Left hindlimb (tissue), 1 donor: ENCODE measurements at places on chromosomes 4 and X.

- no peak for DNase-seq
Measured at GRCh38 chr4:158341896-158342295, 131.6 kb downstream of the TMEM144 start.

DNA sequence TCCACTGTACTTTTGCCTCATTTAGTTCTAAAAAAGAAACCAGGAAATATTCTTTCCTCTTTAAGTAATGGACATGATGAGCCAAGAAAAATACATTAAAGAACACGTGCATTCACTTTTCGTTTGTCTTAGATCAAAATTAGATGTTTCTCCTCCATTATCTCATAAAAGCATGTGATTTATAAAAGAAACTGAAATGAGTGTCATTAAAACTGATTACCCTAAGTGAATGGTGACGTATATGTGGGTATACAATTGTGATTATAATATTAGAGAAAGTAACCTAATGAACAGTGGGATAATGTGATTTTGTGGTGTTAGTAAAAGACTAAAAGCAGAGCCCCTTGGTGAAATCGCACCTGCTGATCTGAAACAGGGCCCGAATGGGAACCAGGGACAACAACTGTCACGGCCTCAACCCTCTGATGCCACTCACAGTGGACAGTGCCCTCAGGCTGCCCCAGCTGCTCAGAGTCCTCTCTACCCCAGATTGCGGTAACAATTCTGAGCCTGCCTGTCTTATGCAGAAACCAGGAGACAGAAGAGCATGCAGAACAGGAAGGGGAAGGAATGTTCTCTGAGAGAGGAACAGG is 25.7 kb upstream of the HS6ST2 start:
- no peak for DNase-seq

DNA sequence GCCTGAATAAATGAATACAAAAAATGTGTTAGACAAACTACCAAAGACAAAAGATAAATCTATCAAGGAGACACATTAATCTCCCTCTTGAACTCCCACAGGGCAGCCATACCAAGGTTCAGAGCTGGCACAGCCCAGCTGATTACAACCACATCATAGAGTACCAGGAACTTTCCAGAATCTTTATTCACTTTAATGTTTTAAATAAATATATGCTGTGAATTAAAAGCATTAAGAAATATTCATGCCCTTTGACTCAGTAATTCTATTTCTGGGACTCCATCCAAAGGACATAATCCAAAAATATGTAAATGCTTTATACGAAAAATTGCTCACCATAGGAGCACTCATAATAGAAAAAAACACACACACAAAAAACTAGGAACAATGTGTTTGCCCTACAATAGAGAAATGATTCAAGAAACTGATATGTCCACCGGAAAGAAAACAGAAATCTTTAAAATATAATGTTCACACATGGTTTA is 126.0 kb downstream of the LDB2 start:
- no peak for DNase-seq

DNA sequence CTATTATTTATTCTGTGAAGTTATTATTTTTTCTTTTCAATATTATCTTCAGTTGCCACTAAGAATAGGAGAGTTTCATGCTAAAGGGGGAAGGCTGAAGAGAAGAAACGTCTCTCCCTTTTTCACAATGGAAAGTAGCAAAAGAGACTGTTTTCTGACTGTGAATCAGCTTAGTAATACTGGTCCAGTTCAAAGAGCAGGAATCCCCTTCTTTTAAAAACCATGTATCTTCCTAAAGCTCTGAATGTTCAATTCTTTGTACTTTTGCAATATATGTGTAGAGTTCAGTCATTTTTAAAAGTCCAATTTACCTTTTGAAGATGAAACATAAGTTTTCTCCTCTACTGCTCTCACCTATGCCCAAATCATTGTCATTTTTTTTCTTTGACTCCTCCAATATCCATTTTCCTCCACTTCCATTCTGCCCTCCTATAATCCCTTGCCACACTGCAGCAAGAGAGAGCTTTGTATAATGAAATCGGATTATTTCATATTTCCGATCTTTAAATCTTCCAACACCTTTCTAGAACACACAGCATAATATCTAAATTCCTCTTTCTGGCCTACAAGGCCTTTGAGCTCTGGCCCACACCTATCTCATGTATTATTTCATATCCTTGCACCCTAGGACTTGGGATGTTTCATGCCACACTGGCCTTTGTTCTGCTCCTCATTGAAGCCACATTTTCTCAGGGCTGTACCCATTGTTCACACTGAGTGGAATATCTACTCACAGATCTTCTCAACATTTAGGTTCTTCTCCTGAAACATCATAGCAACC is 195.3 kb downstream of the CAMK2D start:
- DNase-seq = no peak

- no peak for DNase-seq
Measured at GRCh38 chrX:27309406-27309805, 153.7 kb downstream of the PPP4R3C start.

GRCh38 chr4:184364100-184364921 is 110.0 kb downstream of the IRF2 start:
- no peak for DNase-seq

DNA sequence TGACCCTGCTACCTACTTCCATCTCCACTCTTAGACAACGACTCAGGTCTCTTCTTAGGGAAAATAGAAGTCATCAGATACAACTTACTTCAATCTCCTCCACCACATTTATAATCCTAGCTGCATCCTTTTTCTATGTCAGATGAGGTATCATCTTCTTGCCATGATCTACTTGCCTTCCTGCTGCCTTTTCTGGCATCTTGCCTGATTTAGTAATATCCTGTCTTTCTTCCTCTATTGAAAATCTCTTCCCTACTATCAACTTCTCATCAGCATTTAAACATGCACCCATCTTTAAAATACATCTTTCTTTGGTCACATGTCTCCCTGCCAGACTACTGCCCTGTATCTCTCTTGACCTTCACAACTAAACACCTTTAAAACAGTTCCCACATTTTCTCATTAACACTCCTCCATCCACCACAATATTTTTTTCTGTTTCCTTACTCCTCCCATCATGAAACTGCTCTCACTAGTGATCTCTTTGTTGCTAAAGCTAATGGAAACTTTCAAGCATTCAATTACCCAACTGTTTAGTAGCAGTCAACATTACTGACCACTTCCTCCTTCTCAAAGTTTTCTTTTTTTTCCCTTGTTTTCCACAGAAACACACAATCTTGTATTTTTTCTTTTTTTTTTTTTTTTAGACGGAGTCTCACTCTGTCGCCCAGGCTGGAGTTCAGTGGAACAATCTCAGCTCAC is 100.8 kb upstream of the CXorf66 start:
- no peak for DNase-seq

DNA sequence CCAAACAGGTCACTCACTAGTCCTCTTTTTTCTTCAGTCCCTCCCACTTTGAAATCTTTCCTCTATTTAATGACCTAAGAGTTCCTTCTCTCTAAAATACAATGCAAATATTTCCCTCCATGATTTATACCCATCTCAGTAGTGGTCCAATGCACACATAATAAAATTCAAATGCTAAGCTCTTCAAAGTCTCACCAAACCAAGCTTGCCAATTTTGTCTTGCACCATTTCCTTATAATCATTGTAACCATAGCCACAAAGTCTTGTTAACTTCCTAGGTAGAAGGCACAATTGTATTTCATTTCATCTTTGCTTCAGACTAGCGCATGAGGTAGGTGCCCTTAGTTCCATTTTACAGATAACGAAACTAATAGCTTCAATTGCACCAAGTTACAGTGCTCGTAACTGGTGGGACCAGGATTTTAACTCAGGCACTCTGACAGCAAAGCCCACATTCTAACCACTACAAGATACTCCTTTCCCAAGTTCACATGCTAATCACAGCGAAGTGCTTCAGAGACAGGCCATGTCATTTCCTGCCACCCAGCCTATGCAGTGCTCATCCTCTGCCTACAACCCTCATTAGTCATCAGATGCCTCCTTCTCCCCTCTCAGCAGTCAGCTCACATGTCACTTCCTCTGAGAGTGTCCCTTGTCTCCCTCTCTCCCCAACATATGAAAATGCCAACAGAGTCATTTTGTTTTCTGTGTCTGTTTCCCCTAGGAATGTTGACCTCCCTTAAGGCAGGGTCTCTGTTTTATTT is 66.9 kb upstream of the PPARGC1A start:
- DNase-seq = no peak

DNA sequence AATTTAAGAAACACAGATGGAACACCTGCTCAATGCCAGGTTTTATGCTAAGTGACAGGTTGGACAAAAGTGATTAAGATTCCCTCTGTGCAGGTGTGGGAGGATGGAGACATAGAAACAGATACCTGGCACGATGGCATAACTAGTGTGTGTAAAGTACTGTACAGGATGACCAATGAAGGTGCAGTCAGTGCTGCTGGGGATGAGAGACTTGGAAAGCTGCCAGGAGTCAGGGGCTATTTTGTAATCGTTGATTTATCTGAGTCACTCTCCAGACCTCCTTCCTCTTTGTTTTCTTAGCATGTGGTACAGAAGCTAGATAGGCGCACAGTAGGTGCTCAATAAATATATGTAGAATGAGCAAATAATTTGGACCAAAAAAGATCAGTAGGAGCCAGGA is 58.2 kb downstream of the CWH43 start:
- no peak for DNase-seq

- DNase-seq = no peak
Measured at GRCh38 chrX:13888284-13888683, 71.4 kb upstream of the GPM6B start.

DNA sequence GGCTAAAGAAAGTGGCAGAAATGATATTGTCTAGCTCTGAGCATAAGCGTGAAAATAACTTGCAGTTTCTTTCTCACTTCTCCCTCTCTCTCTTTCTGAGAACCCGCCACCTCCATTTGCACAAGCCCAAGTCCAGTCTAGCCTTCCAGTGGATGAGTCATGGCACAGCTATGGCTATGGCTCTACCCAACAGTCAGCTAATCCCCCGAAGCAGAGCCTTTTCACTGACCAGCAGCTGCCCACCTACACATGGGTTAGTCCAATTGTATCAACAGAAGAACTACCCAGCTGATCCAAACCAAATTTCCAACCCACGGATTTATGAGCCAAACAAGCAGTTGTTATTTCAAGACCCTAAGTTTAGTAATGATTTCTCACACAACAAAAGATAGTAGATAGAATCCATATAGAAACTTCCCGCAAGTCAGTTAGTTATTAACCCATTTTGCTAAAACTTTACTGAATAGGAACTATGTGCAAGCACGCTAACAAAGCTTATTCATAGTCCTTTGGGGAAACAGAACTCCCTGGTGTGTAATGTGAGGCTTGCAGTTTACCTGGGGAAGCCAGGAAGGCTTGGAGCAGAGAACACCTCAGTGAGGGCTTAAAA is 282.3 kb downstream of the INPP4B start:
- DNase-seq = no peak

DNA sequence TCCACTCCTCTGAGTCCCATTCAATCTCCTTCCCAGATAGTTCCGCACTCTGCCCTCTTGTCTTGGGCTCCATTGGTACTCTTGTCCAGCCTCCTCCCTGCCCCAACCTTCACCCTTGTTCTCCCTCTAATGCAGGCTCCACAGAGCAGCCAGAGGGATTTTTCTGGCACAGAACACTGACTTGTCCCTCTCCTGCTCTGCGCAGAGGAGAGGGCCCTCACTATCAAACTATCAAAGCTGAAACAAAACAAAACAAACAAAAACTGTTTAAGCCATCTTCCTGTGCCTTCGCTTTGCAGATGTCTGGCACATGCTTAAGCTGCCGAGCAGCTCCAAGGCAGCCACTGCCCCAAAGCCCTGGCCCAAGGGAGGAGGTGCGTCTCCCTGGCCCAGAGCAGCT is 2.9 kb downstream of the CNGA2 start:
- DNase-seq = no peak

DNA sequence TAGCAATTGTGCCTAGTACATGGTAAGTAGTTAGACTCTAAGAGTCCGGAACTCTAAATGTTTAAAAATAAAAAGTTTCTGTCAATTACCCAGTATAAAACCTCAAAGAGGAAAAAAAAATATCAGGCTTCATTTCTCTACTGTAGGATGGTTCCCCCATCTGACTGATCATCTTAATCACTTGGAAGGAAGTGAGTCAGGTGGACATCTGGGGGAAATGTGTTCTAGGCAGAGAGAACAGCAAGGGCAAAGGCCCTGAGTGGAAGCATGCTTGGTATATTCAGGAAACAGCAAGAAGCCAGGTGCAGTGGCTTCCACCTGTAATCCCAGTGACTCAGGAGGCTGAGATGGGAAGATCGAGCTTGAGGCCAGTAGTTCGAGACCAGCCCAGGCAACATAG is 2.9 kb upstream of the EIF1AX start:
- DNase-seq = no peak

DNA sequence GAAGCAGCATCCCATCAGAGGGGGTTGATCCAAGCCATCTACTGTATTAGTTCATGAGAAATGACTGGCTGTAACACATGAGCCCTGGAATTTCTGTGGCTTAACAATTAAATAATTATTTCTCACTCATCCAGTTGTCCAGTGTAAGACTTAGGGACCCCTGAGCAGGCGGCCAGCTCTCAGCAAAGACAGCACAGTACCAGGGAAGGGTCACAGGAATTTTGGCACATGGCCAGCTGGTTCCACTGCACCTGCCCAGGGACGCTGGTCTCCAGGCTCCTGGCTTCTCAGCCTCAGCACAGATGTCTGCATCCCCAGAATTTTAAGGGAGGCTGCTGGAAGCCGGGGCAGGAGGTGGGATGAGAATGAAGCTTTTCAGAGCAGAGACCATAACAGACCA is 93.7 kb upstream of the DHRSX start:
- DNase-seq = no peak

DNA sequence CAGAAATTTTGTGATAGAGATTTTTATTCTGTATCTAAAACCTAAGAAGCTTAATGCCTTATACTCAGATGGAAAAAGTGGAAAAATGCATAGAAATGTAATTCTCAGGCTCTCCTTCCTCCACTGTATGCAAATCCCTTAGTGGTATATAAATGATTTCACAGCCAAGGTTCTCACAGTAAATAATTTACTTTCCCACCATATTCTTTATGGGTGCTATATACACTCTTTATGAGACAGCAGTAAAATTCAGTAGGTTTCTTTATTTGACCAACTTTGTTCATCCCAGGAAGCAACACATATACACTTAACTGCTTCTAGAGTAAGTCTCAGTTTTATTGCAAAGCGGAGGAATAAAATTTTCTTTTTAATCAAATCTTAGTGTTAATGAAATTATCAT is 1399.7 kb downstream of the PCDH7 start:
- no peak for DNase-seq

DNA sequence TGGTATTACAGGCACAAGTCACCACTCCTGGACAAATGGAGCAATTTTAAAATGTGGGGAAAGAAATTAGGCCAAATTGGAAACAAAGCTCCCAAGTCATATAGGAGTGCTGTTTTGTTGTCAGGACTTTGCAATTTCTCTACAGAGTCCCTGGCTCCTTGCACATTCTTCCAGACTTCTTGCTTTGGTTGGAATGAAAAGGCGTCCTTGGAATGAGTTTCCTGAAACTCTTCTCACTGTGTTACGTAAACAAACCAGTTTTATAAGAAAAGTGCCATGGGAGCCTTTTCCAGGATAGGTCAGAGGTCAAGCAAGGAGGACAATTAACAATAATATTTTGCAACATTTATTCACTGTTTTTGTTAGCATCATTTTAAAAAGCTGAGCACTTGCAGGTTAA is 32.4 kb upstream of the KIT start:
- DNase-seq = no peak

- no peak for DNase-seq
Measured at GRCh38 chr4:24650849-24651640, 66.7 kb upstream of the DHX15 start.

GRCh38 chrX:66402165-66402564 is 236.7 kb downstream of the EDA2R start:
- no peak for DNase-seq

GRCh38 chr4:118224243-118224829 is 128.5 kb downstream of the PRSS12 start:
- no peak for DNase-seq
